ENCODE measurements at places on chromosomes 11 and 22.

DNA sequence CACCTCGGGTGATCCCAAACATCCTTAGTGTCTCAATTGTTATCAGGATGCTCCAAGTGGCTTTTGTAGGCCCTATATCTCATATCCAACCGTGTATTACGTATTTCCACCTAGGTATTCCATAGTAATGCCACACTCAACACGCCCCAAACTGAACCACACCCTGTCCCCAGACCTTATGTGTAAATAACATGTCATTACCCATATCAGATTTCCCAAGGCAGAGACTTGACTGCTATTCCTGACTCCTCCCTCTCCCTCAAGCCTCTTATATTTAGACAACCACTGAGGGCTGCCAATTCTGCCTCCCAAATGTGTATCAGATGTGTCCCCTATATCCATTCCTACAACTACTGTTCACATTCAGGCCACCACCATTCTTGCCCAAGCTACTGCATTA lies 132.8 kb upstream of the NCAM1 start:
- DNase-seq, result no peak

DNA sequence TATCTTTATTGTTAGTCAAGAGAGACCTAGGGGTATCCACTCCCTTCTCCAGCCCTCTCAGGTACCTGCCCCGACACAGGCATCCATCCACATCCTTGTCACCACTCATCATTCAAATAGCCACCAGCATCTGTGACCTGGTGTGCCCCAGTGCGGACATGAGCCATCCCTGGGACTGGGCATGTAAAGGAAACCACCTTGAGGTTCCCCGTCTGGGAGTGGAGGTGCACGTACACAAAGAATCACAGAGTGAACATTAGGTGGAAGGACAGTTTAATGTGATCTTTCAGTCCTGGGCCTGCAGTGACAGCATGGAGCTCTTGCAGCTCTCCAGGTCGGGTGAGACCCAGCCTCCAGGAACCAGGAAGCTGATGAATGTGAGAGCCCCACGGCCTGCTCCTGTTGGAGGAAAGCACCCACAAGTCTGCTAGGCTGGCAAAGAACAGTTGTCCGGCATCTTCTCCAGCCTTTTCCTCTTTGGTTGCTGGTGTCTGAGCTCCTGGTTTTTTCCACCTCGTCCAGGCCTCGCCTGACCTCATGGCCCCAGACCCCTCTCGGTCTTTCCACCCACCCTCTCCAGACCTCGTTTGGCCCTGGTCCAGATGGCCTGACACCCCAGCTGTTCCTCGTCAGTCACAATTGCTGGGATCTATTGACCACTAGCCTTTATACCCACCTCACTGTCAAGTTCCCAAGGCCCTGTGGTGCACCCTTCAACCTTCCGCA lies 16.5 kb downstream of the PSMD13 start:
- no peak for DNase-seq

DNA sequence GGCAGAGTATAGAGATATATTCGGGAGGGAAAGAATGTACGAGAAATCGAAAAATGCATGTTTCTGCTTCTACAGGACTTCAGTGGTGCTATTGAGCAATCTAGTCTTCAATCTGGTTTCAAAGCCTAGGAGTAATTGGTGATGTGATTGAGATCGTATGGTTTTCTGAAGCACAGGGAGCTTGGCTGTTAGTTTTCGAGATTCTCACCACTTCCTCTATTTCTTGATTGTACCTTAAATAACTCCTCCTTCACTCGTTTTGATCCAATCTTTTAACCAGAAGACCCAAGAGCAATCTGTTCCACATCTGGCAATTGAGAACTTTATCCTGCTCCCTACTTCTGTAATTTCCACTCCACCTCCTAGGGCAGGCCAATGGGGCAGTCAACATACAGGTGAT lies 518 bp downstream of the CCDC179 start:
- no peak for DNase-seq

DNA sequence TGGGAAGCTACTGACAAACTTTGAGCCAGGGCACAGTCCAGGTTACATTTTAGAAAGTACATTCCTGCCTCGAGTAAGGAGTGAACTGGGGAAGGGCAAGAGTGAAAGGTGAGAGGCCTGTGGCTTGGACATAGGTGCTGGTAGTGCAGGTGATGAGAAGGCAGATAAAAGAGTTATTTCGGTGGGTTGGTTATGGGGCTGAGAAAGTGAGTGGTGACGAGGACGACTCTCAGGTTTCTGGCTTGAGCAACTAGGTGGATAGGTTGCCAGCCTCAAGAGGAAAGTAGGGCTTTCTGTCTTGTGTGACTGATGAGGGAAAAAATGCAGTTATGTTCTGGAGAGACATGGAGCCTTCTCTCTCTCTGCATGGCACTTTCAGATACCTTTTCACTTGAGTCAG lies 3.7 kb downstream of the POLR2F start:
- no peak for DNase-seq

DNA sequence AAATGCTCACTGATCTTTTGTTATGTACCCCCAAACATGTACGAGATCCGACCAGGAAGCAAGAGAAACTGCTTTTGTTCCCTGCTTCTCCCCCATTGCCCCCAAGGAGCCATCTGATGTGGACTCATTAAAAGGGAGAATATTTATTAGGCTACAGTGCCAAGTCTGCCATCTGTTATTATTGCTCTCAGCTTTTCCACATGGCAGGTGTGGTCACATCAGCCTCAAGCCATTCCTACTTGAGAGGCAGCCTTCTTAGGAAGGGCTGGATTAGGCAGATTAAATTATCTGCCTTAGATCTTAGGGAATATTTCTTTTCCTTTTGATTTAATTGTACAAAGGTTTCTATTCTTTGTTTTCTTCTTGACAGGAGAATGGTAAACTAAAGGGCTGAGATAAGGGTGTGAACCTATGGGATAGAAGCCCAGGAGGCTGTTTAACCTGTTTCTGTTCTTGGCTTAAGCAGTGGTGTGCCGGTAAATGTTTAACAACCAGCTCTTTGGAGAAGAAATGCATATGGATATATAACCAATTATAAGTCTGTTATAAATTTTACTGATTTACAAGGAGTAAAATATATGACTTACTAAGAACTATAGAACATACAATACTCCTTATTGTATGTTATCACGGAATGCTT lies 88.8 kb downstream of the PDHX start:
- no peak for DNase-seq

GRCh38 chr22:50078246-50078645 lies 7.0 kb downstream of the MLC1 start:
- peak; percentile 8 for DNase-seq
